ENCODE measurements at places on chromosomes 6 and 20.
A peak's percentile ranks its signal among the peaks of the same experiment; 100 is the strongest.

GRCh38 chr6:40417031-40417430, 170.1 kb downstream of the LRFN2 start:
- no peak for DNase-seq

- DNase-seq, result no peak
Observed at GRCh38 chr6:1759870-1760269, 150.2 kb downstream of the FOXC1 start.

DNA sequence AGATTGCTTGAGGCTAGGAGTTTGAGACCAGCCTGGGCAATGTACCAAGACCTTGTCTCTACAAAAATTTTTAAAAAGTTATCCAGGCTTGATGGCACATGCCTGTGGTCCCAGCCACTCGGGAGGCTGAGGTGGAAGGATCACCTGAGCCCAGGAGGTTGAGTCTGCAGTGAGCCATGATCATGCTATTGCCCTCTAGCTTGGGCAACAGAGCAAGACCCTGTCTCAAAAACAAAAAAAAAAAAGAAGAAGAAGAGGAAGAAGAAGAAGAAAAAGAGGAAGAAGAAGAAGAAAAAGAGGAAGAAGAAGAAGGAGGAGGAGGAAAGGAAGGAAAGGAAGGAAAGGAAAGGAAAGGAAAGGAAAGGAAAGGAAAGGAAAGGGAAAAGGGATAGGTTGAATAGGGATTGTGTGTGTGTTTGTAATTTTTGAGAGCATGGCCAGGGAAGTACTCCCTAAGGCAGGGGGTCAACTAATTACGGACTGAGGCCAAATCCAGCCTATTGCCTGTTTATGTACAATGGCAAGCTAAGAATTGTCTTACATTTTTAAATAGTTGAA, 43.0 kb upstream of the ZNF217 start:
- no peak for DNase-seq

- no peak for DNase-seq
Observed at GRCh38 chr6:56692523-56693245, 50.0 kb upstream of the DST start.

DNA sequence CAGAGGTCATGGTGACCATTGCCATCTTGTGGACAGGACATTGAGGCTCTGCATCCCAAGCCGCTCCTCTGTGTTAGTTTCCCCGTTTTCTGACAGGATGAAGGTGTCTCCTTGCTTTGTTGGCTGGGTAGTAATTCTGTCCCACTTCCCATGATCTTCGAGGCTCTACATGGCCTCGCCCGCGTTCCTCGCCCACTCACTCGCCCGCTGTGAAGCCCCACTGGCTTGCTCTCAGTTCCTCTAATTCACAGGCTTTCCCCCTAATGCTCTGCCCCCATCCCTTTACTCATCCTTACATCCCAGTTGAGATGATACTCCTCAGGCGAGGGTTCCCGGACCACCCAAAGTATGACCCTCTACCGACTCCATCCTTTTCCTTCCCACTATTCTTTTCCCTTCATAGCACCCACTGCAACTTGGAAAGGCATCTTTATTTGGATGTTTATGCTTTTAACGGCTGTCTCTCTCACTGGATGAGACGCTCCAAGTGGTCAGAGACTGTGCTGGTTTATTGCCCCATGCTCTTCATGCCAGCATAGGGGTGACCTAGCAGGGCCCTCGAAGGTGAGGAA, 511 bp upstream of the SLC35B2 start:
- no peak for DNase-seq

DNA sequence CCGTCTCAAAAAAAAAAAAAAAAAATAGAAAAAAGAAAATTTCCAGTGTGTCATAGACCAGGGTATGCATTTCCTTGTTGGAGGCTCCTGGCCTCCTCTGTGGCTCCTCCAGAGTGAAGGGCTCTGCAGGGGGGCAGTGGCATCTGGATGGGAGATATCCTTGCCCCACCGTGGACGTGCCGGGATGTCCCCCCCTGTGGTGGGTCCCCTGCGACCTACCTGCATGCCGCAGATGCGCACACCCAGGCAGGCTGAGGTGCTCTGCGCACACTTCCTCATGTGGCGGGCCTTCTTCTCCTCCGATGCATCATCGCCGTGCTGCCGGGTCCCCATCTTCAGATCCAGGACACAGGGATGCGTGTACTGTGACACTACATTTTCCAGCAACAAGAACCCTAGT, 13.7 kb upstream of the UQCC2 start:
- no peak for DNase-seq

- DNase-seq, result no peak
Observed at GRCh38 chr6:33632558-33633039, 11.5 kb downstream of the ITPR3 start.

- DNase-seq, result no peak
Observed at GRCh38 chr6:12528136-12528535, 188.4 kb upstream of the PHACTR1 start.

DNA sequence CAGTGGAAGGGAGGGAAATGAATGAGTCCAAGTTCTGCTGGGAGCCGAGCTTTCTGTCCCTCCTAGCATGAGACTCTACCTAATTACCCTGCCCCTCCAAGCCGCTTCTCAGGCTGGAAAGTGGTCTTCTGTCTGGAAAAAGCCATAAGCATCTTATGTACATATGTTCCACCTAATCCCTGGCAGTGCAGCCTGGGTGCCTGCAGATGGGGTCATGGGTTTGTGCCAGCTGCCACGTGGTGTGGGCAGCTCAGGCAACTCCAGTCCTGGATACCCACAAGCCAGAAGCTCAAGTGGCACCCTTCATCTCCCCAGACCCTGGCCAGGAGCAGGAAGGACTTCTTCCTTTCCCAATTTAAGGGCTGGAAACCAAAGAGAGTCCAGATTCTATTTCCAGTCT, 253.1 kb downstream of the LY86 start:
- no peak for DNase-seq

DNA sequence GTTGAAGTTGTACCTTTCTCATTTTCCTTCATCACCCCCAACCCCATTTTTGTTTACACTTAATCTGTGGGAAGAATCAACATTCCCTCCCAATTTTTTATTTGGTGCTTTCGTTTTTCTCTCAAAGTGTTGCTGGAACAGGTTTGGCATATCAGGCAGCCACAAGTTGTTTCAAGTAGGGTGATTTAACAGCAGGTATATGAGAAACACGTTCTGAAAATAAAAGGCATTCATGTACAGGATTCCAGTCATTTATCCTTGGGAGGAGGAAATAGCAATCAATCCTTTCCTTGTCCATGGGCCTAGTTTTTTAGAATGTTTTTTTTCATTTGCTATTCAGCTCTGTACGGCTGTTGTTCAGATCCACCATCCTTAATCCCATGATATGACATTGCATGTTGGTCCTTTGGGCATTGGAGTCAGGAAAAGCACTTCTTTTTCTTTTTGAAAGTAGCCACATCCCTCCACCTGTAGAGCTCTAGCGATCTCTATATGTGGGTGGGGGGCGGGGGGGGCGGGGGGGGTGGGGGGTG, 120.2 kb downstream of the JARID2 start:
- DNase-seq, result no peak

GRCh38 chr6:5087389-5087788, 2.2 kb downstream of the PPP1R3G start:
- no peak for DNase-seq

DNA sequence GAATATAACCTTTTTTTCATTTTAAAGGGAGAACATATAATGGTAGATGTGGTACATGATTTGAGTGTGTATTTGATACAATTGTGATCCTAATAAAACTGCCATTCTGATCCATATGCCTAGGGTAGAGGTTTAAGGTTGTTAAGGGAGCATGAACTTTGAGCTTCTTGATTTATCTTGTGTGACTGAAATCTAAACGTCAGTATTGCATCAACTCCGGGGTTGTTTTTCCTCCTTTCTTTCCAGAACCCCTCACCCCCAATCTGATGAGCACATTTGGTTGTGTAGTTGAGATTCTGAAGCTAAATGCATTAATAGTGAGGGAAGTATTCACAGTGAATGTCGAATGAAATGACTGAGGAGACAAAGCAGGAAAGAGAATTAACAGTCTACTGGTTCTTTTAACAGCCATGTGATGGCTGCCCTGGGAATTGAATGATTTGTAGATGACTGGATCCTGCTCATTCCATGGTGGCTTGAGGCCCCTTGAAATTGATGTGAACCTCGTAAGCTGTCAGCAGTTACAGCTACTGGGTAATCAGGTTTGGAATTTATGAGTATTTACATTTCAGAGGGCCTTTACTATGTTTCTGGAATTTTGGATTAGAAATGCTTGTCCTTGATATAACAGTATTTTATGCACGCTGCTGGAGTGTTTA, 44.8 kb downstream of the FARS2 start:
- no peak for DNase-seq

DNA sequence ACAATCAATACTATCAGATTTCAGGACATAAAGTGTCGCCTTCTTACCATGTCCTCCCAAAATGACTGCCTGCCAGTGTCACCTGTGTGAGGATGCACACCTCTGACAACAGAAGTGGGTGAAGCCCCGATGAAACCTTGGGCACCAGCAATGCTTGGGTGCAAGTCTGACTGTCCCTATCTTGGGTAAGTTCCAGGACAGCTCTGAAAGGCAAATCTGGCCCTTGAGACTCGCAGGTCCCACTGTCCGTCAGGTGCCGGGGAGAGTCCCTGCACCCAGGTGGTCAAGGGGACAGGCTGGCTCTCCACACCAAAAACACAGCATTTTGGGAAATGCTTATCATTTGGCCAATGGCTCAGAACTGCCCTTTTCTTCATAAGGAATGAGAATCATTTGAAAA, 43.3 kb downstream of the EZR start:
- no peak for DNase-seq

- peak; percentile 17 for DNase-seq
Observed at GRCh38 chr6:168122521-168122920, 43.5 kb upstream of the FRMD1 start.

DNA sequence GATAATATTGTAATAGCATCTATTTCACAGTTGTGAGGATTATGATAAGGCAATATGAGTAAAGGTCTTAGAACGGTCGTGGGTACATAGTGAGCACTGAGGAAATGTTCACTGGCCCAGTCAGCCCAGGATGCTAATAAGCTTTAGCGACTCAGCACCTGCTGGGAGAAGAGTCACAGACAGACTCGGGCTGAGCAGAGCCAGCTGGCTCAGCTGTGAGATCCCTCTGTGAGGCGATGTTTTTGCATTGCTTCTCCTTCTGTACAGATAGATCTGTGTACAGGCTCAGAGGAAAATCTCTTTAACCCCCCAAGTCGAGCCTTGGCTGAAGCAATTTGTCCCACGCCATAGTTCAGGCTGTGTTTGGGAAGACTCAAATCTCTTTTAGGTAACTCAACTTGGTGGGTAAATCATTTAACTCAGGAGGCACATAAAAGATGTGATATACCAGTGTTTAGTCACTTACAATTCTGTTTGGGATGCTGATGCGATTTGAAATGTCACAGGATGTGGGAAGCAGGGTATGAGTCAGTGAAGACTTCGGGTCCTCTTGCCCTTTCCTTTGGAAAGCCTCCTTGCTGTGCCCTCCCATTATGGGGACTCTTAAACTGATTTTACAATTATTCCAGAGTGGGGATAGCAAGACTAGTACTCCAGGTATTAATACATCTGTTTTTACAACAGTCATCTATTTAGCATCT, 53.1 kb downstream of the PHACTR1 start:
- DNase-seq, result no peak

DNA sequence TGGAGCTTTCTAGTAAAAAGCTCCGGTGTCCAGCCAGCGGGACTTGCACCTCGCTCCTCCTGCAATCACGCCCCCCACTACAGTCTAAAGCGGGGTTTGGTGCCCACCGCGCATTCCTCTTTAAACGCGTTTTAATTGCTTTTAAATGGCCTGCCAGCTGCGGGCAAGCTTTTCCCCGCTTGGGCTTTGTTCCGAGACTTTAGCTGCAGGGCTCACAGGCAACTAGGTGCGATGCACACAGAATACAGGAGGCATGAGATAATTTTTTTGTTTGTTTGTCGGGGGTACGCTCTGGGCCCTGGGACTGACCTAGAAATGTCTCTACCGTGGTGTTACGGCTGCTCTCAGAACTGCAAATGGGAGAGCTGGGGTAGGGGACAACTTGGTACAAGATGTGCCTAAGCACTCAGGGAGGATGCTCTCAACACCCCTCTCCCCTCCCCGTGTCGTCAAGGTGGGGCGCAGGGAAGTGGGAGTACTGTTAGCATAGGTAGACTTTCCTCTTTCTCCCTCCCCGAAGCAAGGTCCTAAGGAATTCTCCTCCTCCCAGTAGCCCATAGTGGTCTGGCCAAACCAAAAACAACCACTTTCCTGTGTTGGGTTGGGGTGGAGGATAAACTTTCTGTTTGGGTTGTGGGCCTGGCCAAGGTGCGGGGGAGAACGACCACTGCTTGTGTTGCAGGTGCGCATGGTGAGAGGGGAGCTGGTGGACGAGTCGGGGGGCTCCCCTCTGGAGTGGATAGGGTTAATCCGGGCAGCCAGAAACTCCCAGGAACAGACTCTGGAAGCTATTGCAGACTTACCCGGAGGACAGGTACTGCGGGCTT, 1.6 kb downstream of the PRDM13 start:
- DNase-seq, result no peak

DNA sequence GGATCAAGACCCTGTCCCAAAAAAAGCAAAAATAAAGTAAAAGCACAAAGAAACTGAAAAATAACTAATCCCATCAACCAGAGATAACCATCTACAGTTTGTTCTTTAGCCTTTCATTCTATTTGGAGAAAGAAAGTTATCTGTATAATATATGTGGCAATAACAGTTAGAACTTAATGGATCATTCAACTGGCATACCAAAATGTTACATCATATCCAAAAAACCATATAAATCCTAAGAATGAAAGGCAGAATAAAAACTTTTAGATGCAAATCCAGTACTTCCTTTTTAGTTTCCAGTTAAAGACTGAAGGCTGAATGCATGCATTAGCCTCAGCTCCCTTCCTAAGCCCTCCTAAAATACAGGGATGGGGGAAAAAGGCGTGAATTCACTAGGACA, 25.2 kb downstream of the ILRUN start:
- no peak for DNase-seq

DNA sequence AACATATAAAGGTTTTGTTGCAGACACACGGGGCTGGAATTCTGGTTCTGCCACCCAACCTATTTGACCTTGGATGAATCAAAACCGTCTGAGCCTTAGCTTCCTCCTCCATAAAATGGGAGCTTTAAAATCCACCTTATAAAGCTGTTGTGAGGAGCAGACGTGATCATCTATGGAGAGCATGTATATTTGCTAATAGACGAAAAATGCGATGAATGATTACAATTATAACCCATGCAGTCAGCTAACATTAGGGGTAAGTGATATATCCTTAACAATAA, 586 bp upstream of the NUP153 start:
- no peak for DNase-seq

- no peak for DNase-seq
Observed at GRCh38 chr20:62808211-62808865, 3.7 kb downstream of the OGFR start.

DNA sequence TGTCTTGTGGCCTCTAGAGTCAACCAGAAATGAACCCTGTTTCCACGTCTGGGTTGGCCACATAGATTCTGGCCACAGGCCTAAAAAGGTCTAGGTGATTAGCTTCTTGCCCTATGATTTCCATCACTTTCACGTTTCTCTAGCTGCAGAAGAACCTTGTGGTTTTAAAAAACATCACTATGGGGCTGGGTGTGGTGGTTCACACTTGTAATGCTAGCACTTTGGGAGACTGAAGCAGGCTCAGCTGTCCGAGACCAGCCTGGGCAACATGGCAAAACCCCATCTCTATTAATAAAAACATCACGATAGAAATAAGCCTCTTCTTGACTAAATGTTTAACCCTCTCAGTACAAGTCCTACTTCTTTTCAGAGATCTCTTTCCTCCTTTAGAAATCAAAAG, 27.6 kb downstream of the POLR1C start:
- DNase-seq, result no peak

- DNase-seq, result no peak
Observed at GRCh38 chr20:11118802-11119380, 445.1 kb upstream of the JAG1 start.

GRCh38 chr6:13299918-13300317, 28.4 kb downstream of the TBC1D7 start:
- DNase-seq, result no peak
